ENCODE measurements at places on chromosomes 2 and 18. TPM values are rescaled to one million over a fixed set of nuclear protein-coding genes. Genes with fewer than 3 reads are reported as not detected.
A peak's percentile ranks its signal among the peaks of the same experiment; 100 is the strongest.

GRCh38 chr2:27296481-27296880 is 11.8 kb downstream of the UCN start:
- H3K27ac ChIP-seq = no peak overlapping the region
- DNase-seq = no peak
- peaks cover 21% of the 10 kb centered on the region for H3K27me3 ChIP-seq
- peaks cover 23% of the 10 kb centered on the region for H3K4me1 ChIP-seq

DNA sequence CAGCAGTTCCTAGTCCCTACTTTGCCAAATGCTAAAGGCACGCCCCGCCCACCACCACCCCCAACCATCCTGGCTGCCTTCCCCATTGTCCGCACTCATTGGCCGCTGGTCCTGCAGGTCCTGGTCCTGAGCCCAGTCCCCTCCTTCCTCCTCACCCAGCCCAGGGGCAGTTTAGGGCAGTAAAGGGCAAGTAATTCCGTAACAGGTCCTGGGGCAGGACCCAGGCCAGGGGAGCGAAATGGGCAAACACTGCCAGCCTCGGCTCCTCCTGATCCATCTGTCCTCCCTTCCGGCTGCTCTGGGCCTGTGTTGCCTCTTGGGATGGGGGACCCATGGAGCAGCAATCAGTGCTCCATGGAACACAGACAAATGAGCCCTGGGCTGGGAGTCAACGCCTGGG is 6.1 kb downstream of the ADCY3 start:
- H3K4me1 ChIP-seq = peaks cover 16% of the 10 kb centered on the region
- DNase-seq = no peak
- no peak overlapping the region for H3K27ac ChIP-seq

DNA sequence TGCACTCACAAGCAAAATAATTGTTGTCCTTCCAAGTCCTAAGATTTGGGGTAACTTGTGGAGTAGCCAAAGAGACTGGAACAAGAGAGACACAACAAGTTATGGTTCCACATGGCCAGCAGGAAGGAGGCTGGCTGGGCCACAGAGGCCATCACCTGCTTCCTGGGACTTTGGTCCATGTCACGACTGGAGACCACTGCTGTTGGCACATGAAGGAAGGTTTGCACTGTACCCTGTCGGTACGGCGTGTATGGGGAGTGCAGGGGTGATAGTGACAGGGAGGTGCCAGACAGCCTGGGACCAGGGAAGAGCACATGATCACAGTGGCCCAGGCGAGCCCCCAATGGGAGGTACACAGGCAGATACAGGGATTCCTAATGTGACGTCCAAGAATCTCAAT is 15.5 kb downstream of the SLC66A2 start:
- peaks cover 89% of the 10 kb centered on the region for H3K36me3 ChIP-seq
- no peak for DNase-seq
- H3K27ac ChIP-seq = no peak overlapping the region
- no peak overlapping the region for H3K4me3 ChIP-seq

DNA sequence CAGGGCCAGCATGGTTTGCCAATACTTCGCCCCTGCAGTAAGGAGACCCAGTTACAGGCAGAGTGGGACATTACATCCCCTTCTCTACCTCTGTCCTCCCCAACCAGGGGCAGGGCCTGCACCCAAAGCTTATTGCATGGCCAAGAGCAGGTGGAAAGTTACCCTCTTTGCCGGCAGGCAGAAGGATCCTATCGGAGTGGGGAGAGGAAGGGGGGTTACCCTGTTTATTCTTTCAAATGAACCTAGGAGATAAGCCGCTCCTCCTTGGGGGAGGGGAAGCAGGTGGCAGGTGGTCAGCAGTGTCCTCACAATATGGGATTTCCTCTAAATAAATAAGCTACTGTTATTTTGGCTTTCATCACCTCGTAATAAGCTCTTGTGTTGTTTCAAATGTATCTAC is 53.9 kb downstream of the SPATS2L start:
- H3K36me3 ChIP-seq = no peaks in the 10 kb centered on the region
- peak overlapping the region; percentile 32 for H3K27ac ChIP-seq
- DNase-seq = no peak

GRCh38 chr2:194166818-194167217 is 1490.2 kb upstream of the SLC39A10 start:
- no peaks in the 10 kb centered on the region for H3K27me3 ChIP-seq
- no peak for DNase-seq
- peaks cover 9% of the 10 kb centered on the region for H3K4me1 ChIP-seq

GRCh38 chr18:45954070-45954934 is 12.8 kb downstream of the EPG5 start:
- no peak overlapping the region for H3K27ac ChIP-seq
- no peak overlapping the region for H3K4me3 ChIP-seq
- DNase-seq = no peak
- H3K4me1 ChIP-seq = no peaks in the 10 kb centered on the region

GRCh38 chr18:3126457-3127097 is 93.2 kb downstream of the MYOM1 start:
- no peak for DNase-seq
- H3K4me3 ChIP-seq = no peak overlapping the region
- no peak overlapping the region for H3K27ac ChIP-seq
- no peaks in the 10 kb centered on the region for H3K27me3 ChIP-seq

- H3K36me3 ChIP-seq = no peaks in the 10 kb centered on the region
- H3K27ac ChIP-seq = no peak overlapping the region
- no peak overlapping the region for H3K4me3 ChIP-seq
- DNase-seq = no peak
- peaks cover 28% of the 10 kb centered on the region for H3K4me1 ChIP-seq
Observed at GRCh38 chr2:31216734-31217133, 581 bp downstream of the CAPN14 start.

DNA sequence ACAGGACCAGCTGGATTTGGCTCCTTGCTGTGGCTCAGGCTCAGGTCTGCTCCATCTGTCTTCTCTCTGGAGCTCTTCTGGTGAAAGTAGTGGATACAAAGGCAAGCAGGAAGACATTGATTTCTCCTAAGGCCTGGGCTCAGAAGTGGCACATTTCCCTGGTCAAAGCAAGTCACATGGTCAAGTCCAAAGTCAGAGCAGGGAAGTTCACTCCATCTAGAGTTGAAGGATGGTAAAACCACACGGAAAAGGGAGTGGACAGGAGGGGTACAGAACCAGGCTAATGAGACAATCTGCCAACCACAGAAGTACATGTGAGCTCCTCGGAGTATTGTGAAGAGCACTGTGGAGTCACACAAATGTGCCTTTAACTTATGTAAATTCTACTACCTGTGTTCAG is 66.1 kb downstream of the MARCO start:
- no peak overlapping the region for H3K27ac ChIP-seq
- H3K36me3 ChIP-seq = no peaks in the 10 kb centered on the region
- no peak for DNase-seq
- peaks cover 64% of the 10 kb centered on the region for H3K27me3 ChIP-seq
- no peak overlapping the region for H3K4me3 ChIP-seq

GRCh38 chr18:54880395-54881105 is 52.3 kb downstream of the RAB27B start:
- no peak for DNase-seq
- H3K36me3 ChIP-seq = no peaks in the 10 kb centered on the region
- peak overlapping the region; percentile 71 for H3K27ac ChIP-seq
- H3K4me3 ChIP-seq = no peak overlapping the region
- H3K27me3 ChIP-seq = peaks cover 6% of the 10 kb centered on the region

DNA sequence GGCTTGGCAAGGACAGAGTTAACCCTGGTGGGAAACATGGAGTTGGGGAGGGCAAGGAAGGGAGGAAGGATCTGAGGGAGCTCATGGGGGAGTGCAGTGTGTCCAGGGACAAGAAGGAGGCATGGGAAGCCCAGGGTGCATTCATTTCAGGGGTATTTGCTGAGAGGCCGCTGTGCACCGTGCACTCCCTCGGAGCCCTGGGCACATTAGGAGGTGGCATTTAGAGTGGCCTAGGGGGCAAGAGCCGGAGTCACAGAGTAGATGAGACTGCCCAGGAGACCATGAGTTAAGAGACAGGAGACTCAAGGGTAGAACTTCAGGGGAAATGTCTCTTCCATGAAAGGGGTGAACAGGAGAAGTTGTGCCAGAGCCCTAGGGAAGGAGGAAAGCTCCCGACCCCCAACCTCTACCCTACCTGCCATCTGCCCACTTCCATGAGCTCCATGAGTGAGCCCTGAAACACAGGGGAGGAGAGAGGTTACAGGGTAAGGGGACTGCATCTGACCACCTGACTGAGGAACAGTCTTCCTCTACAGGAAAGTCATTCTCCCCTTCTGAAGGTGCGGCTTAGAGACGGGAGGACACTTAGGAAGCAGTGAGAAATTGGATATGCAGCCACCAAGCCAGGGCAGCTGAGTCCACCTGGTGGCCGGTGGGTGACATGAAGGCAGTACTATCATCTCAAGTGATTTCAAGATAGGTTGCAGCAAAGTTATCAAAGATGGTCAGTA is 58.5 kb upstream of the COPS8 start:
- H3K27ac ChIP-seq = no peak overlapping the region
- H3K4me1 ChIP-seq = no peaks in the 10 kb centered on the region
- no peaks in the 10 kb centered on the region for H3K27me3 ChIP-seq
- H3K36me3 ChIP-seq = peaks cover 2% of the 10 kb centered on the region
- peak; percentile 45 for DNase-seq

DNA sequence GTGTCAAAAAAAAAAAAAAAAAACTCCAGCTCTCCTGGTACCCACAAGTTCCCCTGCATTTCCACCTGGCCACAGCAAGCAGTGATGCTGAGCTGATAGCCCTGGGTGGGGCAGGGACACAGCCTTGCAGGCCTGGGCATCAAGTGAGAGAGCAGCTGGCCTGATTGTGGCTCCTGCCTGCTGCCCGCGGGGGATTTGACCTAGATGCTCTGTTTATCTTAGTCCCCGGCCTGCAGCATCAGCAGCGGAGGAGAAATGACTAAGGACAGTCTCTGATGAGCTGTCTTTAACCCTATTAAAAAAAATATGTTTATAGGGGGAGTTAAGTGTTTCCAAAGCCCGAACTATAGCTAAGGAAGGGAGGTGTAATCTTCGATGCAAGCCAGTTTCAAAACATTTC is 102.6 kb downstream of the MTCL1 start:
- no peak overlapping the region for H3K27ac ChIP-seq
- H3K27me3 ChIP-seq = no peaks in the 10 kb centered on the region
- H3K4me1 ChIP-seq = peaks cover 7% of the 10 kb centered on the region
- DNase-seq = no peak
- peaks cover 3% of the 10 kb centered on the region for H3K36me3 ChIP-seq

GRCh38 chr2:240232961-240233884 is 92.8 kb upstream of the OTOS start:
- H3K36me3 ChIP-seq = no peaks in the 10 kb centered on the region
- H3K27ac ChIP-seq = no peak overlapping the region
- H3K27me3 ChIP-seq = peaks cover 9% of the 10 kb centered on the region
- DNase-seq = peak; percentile 86

GRCh38 chr2:23745068-23745725 is 181.7 kb downstream of the ATAD2B start:
- no peak for DNase-seq
- H3K4me1 ChIP-seq = no peaks in the 10 kb centered on the region
- H3K4me3 ChIP-seq = no peak overlapping the region
- H3K27me3 ChIP-seq = no peaks in the 10 kb centered on the region

GRCh38 chr2:167732326-167732725 is 515.1 kb downstream of the STK39 start:
- no peak overlapping the region for H3K4me3 ChIP-seq
- DNase-seq = no peak
- H3K36me3 ChIP-seq = no peaks in the 10 kb centered on the region
- no peak overlapping the region for H3K27ac ChIP-seq
- H3K4me1 ChIP-seq = peaks cover 2% of the 10 kb centered on the region

DNA sequence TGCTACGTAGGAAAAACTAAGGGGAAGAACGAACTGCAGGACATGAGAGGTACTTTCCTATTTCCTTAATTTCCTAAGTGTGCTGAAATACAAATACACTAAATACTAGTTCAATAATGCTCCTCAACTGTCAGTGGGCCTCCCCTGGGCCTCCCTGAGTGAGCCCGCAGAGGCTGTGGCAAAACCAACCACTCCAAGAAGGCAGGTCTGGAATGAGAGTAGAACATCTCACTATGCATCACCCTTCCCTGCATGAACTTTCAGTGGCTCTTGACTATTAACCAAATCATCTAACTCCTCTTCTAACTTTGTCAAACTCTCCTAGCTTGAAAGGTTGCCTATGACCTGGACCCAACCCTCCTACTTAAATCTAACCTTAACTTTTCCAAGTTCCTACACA is 84.6 kb downstream of the THADA start:
- DNase-seq = no peak
- peaks cover 10% of the 10 kb centered on the region for H3K36me3 ChIP-seq
- no peak overlapping the region for H3K4me3 ChIP-seq
- H3K27ac ChIP-seq = no peak overlapping the region
- peaks cover 20% of the 10 kb centered on the region for H3K4me1 ChIP-seq

GRCh38 chr2:11933854-11934253 is 187.4 kb downstream of the LPIN1 start:
- no peak overlapping the region for H3K27ac ChIP-seq
- DNase-seq = no peak
- H3K4me3 ChIP-seq = no peak overlapping the region
- peaks cover 7% of the 10 kb centered on the region for H3K4me1 ChIP-seq
- no peaks in the 10 kb centered on the region for H3K36me3 ChIP-seq

- peaks cover 29% of the 10 kb centered on the region for H3K36me3 ChIP-seq
- H3K4me3 ChIP-seq = no peak overlapping the region
- H3K27ac ChIP-seq = peak overlapping the region; percentile 28
- DNase-seq = no peak
- peaks cover 6% of the 10 kb centered on the region for H3K4me1 ChIP-seq
Observed at GRCh38 chr2:128160616-128161275, 69.7 kb downstream of the UGGT1 start.

DNA sequence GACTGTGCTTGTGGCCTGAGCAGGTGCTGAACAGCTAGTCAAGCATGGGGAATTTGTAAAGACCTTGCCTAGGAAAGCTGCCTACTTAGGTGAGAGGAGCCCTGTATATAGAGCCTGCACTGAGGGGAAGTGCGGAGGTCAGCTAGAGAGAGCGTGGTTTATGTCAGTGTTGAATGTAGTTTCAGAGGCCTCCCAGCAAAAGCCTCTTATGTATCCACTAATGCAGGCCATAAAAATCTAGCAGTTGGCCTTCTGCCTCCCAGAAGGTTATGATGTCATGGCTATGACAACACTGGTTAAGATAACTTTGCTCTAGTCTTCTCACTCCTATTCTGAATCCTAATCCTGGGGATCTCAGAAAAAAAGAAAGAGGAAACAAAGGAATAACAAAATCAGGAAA is 88.9 kb downstream of the ASXL3 start:
- no peak for DNase-seq
- no peak overlapping the region for H3K4me3 ChIP-seq
- H3K27me3 ChIP-seq = no peaks in the 10 kb centered on the region

DNA sequence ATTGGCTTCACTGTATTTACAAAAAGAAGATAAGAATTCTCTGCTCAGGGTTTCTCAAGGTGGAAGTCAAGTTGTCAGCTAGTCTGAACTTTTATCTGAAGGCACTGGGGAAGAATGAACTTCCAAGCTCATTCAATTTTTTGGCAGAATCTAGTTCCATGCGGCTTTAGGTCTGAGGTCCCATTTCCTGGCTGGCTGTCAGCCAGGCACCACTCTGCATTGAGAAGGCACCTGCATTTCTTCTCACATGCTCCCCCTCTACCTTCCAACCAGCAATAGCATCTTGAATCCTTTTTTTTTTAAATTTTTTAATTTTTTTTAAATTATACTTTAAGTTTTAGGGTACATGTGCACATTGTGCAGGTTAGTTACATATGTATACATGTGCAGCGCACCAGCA is 46.2 kb upstream of the RPE start:
- H3K27me3 ChIP-seq = peaks cover 2% of the 10 kb centered on the region
- no peaks in the 10 kb centered on the region for H3K36me3 ChIP-seq
- DNase-seq = no peak
- peaks cover 13% of the 10 kb centered on the region for H3K4me1 ChIP-seq

SNTG2 gene
- not detected for total RNA-seq

GULP1 gene
- total RNA-seq = 58.5 TPM

GNAL gene
- 12.6 TPM for total RNA-seq

KCNG2 gene
- not detected for total RNA-seq
